Activated CD4-positive, alpha-beta T cell treated with anti-CD3 and anti-CD28 coated beads for 4 hours (primary cell): ENCODE measurements at places on chromosomes 16 and 17.

DNA sequence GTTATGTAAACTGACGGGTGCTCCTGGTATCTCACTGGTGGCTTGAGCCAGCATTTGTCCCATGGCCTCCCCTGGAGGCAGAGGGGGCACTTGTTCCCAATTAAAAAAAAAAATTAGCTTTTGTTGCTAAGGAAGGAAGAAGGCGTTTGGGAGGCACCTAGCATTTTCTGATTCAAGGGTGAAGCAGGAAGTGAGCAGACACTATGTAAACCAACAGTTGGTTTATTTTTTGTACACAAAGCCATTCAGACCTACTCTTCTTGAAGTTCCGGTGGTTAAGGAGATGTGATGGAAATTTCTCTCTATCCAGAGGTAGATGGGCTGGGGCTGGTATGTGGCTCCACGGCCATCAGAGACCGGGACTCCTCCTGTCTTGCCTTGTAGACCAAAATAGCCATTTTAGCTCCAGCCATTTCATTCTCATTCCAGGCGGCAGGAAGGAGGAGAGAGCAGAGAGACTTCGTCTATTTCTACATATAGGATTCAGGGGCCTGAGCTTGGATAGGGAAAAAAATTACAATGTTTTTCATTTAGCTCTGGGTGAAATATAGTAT is 103.0 kb downstream of the SNX29 start:
- no peak for DNase-seq

- DNase-seq: no peak
These were observed 32.1 kb upstream of the SLC38A8 start for GRCh38 chr16:84074721-84075120.

DNA sequence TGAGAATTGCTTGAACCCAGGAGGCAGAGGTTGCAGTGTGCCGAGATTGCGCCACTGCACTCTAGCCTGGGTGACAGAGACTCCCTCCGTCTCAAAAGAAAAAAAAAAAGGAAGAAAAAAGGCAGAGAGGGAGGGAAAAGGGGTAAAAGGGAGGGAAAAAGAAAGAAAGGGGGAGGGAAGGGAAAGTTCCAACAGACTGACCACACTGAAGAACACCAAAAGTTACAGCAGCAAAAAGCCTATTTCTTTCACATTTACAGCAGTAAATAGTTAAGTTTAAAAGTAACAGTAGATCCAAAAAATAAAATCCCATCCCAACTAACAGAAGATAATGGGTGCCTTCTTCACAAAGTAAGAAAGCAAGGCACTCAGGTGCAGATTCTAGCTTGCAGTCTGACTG is 36.9 kb upstream of the C17orf78 start:
- no peak for DNase-seq

DNA sequence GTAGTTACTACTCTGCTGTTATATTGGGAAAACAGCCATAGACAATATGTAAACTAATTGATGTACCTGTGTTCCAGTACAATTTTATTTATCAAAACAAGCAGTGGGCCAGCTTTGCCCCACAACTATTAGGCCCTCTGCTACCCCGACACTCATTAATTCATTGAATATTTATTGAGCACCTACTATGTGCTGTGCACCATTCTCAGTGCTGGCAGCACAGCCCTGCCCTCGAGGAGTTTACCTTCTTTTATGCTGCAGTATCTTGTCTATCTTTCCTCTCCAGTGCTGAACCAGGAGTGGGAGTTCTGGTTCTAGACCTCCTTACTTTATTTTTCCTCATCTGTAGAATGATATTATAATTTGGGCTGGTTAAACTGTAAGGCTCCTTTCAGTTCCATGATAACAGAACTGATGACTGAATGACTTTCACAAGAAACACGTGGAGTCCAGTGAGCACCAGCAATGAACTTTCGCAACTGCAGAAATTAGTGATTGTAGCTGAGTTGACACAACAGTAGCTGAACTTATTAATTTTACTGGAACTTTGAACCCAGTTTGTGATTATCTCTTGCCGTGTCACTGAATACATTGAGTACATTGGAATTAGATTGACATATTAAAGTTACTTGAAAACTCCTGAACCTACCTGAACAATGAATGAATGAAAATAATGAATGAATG is 2.4 kb downstream of the GOSR2 start:
- DNase-seq: no peak

- no peak for DNase-seq
These were observed 81.5 kb downstream of the SLC6A2 start for GRCh38 chr16:55737318-55737717.

- DNase-seq: no peak
These were observed 53.9 kb upstream of the CHMP6 start for GRCh38 chr17:80937462-80938381.

- no peak for DNase-seq
These were observed 92.1 kb upstream of the GSE1 start for GRCh38 chr16:85520853-85521521.

DNA sequence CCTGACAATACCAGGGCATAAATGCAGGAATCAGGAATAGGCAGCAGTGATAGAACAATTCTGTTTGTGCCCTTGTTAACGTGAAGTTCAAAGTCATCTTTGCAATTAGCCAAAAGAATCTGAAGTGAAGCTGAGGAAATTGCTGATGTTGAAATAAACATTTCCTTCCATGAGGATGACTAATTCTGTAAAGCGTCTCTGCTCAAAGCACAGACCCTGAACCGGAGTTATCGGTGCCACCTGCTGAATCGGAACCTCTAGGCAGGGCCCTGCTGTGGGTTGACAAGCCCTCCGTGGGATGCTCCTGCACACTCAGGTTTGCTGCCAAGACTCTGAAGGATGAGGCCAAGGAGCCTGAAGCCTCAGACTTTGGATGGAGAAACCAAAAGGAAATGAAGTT is 37.0 kb upstream of the CDH1 start:
- no peak for DNase-seq

GRCh38 chr17:38728290-38728831 is 1.8 kb upstream of the CISD3 start:
- DNase-seq: peak; percentile 79

DNA sequence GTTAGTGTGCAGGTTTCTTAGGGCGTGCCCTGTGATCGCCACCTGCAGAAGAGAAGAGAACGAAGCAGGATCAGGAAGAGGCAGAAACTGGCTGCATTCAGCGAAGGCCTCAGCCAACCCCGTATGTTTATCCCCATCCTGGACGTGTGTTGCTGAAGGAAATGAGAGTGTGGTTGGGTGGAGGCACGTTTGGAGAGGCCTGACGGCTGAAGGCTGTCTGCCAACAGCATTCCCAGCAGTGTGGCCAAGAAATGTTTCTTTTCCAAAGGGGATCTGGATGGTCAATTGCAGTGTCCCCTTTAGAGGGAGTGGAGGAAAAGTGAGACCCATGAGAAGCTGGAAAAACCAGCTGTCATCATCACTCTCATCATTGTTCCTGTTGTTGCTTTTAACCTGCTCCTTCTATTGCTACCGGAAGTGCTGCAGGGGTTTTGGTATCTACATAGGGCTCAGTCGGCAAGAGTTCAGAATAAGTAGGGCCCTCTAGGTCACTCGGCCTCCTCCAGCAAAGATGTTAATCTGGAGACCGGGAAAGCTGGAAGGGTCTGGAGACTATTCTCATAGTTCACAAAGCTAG is 46.5 kb upstream of the SLC47A1 start:
- no peak for DNase-seq

GRCh38 chr16:47492428-47493377 is 31.6 kb downstream of the PHKB start:
- no peak for DNase-seq

GRCh38 chr17:69176457-69176795 is 34.7 kb upstream of the ABCA6 start:
- no peak for DNase-seq

GRCh38 chr16:89478576-89479221 is 11.7 kb downstream of the ANKRD11 start:
- DNase-seq: no peak

- DNase-seq: peak; percentile 39
These were observed 9.5 kb upstream of the TCF25 start for GRCh38 chr16:89863741-89864526.

DNA sequence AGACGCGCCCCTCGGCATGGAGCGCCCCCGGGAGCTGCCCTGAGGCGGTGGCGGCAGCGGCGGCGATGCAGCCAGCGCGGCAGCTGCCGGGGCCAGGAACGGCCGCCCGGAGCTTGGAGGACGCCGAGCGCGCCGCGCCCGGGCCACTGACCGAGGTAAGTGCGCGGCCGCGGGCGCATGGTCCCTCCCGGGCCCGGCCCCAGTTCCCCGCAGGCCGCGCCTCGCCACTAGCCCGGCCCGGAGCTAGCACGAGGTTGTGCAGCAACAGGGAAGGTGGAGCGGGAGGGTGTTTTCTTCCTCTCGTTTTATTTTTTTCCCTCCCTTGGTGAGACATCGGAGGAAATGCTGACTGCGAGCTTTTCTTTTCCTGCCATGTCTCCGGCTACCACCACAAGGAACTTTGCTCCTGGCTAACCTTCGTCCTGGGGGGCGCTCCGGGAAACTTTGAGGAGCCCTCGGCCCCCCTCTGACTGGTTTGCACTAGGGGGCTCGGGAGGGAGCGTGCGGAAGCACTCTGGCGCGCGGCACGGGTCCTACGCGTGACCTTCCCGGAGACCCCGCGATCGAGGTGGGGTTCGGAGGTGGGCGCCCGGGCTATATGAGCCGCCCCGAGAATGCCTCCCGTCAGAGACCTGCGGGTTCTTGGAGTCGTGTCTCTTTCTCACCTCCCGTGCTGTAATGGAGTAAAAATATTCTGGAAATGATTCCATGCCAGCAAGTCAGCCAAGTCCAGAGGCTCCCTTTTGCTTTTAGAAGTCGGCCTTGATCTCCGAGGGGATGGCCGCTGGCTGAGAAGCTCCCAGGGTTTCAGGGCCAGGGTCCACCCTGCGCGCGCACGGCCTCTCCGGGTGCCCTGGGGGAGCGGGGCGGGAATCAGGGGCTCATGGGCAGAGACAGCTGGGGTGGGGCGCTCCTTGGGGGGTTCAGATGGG is 868 bp downstream of the KCNJ12 start:
- DNase-seq: no peak

GRCh38 chr17:32523827-32524552 is 37.2 kb downstream of the CDK5R1 start:
- no peak for DNase-seq

DNA sequence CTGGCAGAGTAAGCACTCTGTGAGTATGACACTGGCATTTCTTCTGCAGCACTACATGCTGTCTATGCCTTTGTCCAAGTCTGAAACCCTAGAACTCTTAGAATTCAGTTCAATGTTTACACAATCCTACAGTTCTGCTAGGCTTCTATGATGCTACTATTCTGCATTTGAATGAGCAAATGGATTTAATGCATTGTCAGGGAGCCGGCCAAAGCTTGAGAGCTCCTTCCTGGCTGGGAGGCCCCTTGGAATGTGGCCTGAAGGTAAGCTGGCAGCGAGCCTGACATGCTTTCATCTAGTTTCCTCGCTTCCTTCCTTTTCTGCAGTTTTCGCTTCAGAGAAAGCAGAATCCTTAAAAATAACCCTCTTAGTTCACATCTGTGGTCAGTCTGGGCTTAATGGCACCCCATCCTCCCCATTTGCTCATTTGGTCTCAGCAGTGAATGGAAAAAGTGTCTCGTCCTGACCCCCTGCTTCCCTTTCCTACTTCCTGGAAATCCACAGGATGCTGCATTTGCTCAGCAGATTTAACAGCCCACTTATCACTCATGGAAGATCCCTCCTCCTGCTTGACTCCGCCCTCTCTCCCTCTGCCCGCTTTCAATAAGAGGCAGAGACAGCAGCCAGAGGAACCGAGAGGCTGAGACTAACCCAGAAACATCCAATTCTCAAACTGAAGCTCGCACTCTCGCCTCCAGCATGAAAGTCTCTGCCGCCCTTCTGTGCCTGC is at the start of gene CCL2:
TSS of gene CCL2 (plus strand) at position 635 of the 730 bp plus-strand sequence. CDS start at position 700, 65 bp downstream.
- no peak for DNase-seq

GRCh38 chr17:82559566-82560251 is 40.2 kb downstream of the FOXK2 start:
- no peak for DNase-seq

GRCh38 chr17:416293-417206 is 63.9 kb upstream of the RPH3AL start:
- peak; percentile 46 for DNase-seq

GRCh38 chr16:52758473-52758855 is 211.5 kb upstream of the TOX3 start:
- DNase-seq: no peak

DNA sequence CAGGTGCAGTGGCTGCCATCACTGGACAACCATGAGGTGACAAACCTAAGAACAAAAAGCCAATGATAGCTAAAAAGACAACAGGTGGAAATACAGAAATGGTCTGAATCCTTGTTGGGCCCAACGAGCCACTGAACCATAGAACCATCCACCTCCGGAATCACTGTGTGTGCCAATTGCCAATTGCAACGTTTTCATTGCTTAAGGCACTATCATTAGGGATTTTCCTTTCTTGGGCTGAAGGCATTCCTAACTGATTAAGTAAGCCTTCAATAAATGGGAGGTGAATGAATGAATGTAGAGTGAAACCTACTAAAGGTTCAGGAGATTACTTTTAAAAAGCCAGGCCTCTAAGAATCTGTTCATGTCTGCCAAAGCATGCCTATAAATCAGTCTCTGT is 3.6 kb downstream of the USP31 start:
- DNase-seq: no peak

- no peak for DNase-seq
These were observed 211.4 kb downstream of the COPRS start for GRCh38 chr17:31647661-31648060.

- no peak for DNase-seq
These were observed 8.1 kb upstream of the TIMP2 start for GRCh38 chr17:78933025-78933958.

- no peak for DNase-seq
These were observed 669.3 kb downstream of the WWOX start for GRCh38 chr16:78768718-78769117.

GRCh38 chr17:41977991-41978390 is 11.4 kb downstream of the CNP start:
- DNase-seq: no peak

- DNase-seq: no peak
These were observed 23.0 kb downstream of the RARA start for GRCh38 chr17:40331743-40332641.

DNA sequence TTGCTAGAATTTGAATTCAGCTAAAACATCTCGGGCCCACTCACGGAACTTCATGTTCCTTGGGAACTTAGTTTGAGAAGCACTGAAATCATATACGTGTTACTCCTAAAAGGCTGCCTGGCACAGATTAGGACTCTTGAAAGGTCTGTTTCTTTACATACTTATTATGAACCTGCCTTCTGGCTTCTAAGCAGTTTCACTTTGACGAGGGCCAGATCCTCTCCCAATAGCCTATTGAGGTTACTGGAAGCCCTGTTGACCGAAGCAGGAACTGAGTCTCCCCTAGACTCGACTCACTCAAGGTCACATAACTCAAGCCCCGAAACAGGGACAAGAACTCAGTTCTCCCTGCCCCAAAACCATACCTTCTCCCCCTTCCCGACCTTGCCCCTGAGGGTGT is 121.9 kb upstream of the PLCG2 start:
- no peak for DNase-seq

GRCh38 chr16:9323170-9323569 is 231.7 kb downstream of the HAPSTR1 start:
- DNase-seq: no peak
